Gastroesophageal sphincter (tissue), 4 donors: ENCODE measurements at places on chromosomes 2 and 18.

DNA sequence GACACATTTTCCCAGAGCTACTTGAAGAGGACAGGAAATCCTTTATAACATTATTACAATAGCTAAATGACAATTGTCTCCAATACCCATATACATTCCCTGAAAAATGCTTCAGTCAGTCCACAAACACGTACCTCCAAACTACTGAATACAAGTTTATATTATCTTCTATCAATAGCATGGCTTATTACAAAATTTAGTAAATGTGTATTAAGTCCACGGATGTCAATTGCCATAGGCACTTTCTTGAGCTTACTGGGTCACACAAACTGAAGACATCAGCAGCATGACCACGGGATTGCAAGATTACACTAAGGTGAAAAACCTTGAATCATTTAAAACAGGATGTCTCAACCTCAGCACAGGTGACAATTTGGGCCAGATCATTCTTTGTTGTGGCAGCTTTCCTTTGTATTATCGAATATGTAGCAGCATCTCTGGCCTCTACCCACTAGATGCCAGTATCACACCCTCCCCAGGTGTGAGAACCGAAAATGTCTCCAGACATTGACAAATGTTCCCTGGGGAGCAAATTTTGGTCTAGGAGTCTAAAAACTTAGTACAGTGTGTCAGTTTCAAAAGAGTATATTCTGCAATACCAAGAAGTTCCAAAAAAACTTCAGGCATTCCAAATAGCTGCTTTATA, 1.4 kb downstream of the MBD2 start:
- no peak for ATAC-seq

DNA sequence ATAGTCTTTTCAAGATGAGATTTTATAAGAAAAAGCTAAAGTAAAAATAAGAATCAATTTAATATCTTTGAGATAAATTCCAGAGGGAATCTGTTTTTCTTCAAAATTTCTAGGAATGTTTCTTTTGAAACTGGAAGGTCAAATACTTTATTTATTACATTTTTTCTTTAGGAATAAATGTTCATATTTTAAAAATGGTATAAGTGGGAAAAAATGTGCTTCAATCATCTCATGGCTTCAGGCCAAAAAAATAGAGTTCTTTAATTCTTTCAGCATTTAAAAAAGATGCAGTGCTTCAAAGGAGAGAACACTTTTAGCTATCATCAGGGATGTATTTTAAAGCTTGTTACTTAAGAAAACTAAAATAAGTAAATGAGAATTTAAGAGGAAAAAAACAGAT, 110.6 kb downstream of the NEB start:
- no peak for ATAC-seq

- ATAC-seq, result no peak
Measured at GRCh38 chr2:24508878-24509277, 17.8 kb downstream of the NCOA1 start.

- no peak for ATAC-seq
Measured at GRCh38 chr2:204434660-204435462, 110.4 kb upstream of the PARD3B start.

- peak; percentile 68 for ATAC-seq
Measured at GRCh38 chr18:35407871-35408481, 30.8 kb upstream of the ZNF396 start.

GRCh38 chr18:7557973-7558372, 9.1 kb upstream of the PTPRM start:
- ATAC-seq, result no peak

DNA sequence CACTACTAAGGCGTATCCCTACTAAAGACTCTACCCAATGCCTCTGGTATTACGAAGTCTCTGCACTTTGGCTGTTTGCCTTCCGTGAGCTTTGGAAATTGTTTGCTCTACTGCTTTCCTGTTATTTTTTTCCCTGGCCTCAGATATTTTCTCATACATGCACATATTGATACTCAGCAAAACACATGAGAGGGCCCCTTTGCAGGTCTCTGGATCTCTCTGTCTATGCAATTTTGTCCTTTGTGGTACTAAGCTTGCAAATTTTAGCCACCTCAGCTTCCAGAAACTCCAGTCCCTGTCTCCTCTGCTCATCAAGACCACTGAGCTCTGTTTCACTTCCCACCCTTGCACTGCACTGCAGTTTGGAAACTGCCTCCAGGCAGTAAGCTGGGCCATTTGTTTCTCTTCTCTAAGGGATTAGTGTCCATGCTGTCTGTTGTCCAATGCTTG, 46.6 kb downstream of the TAF1B start:
- no peak for ATAC-seq

GRCh38 chr2:218960309-218961165, 1.1 kb downstream of the CDK5R2 start:
- no peak for ATAC-seq

DNA sequence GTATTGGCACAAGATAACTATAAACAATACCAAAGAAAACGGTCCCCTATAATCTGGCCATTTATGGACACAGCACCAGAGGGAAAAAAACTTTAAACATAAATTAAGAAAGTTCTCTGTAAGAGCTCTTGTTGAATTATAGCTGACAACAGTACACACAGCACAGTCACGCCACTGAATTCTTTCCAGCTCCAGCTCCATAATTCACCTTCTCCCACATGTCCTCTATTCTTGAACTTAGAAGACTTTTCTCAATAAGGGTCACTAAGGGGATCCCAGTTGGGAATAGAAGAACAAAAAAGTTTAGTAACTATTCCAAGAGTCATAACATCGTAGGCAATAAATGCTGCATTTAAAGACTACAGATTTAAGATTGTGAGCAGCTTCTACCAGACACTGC, 124.6 kb upstream of the CYP1B1 start:
- ATAC-seq, result no peak

DNA sequence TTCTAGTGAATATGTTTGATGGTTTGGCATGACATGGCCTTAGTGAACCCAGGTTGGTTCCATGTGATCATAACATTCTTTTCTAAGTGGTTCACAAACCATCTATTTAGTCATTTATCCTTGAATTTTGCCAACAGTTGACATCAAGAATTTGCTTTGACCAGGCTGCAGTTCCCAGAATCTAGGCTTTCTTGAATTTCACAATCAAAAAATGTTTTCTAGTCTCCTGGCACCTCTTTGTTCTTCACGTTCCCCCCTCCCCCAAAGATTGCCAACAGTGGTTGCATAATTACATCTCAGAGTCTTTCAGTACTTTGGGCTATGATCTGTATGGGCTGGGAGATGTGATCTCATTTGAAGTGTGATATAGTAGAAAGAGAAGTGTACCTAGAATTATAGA, 124.0 kb downstream of the GATA6 start:
- no peak for ATAC-seq

GRCh38 chr2:171575606-171576005, 53.3 kb downstream of the CYBRD1 start:
- no peak for ATAC-seq

- ATAC-seq, result no peak
Measured at GRCh38 chr2:72092111-72092510, 55.6 kb downstream of the CYP26B1 start.

GRCh38 chr2:28623582-28624405, 127.8 kb upstream of the PPP1CB start:
- ATAC-seq, result no peak

DNA sequence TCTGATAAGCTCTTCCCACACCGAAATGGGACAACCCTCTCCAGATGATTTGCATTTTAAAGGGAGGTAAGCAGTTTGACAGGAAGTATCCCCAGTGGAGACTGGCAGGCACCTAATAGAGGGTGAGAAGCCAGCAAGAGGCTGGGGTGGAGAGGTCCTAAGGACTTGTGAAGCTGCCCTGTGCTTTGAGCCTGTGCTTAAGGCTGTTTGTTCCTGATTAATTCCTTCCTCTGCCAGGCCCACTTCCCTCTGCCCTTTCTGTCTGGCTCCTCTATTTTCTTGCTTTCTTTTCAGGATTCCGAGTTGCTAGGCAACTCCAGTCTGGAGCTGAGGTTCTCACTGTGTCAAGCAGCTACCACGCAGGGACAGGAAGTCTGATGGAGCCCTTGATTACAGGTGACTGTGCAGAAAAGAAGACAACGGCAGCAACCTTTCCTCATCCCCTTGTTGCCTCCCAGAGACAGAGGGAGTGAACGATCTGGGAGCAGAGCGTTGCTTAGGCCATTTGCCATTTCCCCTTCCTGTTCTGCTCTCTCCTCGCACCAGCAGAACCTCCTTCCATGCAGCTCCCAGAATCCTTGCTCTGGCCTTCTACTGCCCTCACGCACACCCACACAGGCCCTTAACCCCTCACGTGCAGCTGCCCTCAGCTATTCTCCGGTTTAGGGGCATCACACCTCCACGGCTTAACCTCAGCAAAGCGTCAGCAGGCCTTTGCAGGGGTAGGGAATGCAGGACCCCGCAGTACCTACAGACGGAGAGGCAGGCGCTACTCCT, 103.6 kb upstream of the CELF4 start:
- no peak for ATAC-seq

DNA sequence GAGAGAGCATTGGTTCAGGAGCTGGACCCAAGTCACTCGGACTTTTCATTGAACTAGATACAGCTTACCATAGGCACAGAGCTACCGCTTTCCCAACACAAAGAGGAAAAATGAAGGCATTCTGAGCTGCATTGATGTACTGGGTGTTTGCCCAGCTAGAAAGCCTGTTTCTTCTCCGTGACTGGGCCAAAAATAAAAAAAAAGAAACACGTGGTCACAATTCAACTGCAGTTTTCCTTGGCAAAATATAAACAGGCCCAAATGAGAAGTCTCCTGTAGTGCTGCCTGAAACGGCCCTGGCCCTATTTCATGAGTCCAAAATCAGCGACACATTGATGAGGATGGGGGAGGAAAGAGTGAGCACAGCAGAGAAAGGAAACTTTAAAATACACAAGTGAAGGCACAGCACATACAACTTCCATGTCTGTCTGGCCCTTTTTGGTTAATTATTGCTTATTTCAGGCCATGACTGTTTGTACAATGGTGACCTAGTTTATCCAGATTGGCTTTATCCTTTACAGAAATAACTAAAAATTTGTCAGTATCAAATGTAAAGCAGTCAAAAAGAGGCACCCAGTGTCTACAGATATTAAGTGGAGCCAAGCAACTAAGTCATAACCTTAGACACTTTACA, 179.7 kb downstream of the ICOS start:
- peak; percentile 49 for ATAC-seq

- ATAC-seq, result no peak
Measured at GRCh38 chr2:196502386-196502785, 137.1 kb upstream of the CCDC150 start.

- ATAC-seq, result no peak
Measured at GRCh38 chr2:108916122-108916795, 72.8 kb downstream of the EDAR start.

- no peak for ATAC-seq
Measured at GRCh38 chr2:224031358-224031970, 7.6 kb downstream of the SERPINE2 start.
